ENCODE measurements at places on chromosomes 5 and 9.

DNA sequence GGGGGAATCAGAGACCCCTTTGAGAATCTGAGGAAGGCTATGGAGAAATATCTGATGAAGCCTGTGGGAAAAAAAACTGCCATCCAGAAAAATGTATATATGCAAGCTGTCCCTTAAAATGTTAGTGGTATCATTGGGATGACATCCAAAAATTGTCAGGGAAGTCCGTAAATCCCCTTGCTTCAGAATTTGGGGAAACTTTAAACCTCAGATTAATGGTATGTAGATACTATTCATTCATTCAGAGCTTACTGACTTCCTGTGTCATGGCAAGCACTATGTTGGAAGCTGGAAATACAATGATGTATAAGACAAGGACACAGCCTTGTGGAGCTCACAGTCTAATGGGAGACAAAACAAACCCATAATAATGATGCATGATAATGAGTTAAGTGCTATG, 10.9 kb upstream of the MOB3B start:
- peak; percentile 63 for DNase-seq

GRCh38 chr5:107058235-107058634, 612.5 kb downstream of the EFNA5 start:
- DNase-seq: peak; percentile 4

- no peak for DNase-seq
Observed at GRCh38 chr9:133589454-133590227, 19.5 kb downstream of the FAM163B start.

DNA sequence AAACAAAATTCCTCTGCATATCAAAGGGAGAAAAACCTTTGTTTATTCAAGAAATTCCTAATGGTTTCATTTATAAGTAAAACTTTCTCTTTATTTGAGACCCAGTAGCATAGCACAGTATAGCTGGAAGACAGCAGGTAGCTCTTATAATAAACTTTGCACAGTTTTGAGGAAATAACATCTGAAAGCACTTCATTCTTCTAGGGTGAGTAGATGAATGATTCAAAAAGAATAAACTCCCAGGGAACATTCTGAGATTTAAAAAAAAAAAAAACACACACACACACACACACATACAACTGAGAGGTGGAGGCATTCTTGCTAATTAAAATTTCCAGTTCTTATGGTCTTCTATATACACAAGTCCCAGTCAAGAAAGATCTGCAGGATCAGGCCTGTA, 197.3 kb downstream of the BNC2 start:
- peak; percentile 75 for DNase-seq

DNA sequence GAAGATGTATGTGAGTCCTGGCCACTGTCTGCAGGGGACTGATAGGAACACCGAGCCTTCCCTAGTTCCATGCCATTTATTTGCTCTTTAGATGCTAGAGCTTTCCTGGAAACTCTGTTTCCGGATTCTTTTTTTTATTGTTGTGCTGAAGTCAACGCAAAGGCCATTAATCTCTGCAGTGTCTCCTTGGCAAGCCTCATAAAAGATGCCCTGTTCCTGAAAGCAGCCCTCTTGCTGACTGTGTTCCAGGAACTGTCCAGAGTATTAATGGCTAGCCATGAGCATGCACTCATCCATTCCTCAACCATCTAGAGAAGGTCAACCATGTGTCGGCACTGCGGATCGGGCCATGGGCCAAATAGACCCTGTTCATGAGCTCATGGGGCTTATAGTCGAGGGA, 42.9 kb upstream of the SMAD5 start:
- no peak for DNase-seq

Data from iris pigment epithelial cell (primary cell).